ENCODE measurements at places on chromosomes 6 and 20.
A peak's percentile ranks its signal among the peaks of the same experiment; 100 is the strongest.

DNA sequence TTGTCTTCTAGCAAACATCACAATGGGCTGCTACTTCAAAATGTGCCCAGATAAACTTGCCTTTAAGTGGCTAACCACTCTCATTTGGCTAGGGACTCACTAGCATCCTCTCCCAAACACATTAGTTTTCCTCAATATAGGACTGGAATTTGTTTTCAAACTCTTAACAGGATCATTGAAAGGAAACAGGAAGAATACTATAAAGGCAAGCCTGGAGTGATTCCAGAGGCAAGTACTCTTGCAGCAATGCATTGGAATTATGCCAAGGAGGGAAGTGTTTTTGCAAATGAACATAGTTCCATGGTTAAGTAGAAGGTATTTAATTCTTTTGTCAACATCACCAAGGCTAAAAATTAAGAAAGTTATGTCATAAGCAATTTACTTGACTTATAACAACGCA is 12.2 kb downstream of the EPHA7 start:
- DNase-seq = no peak

DNA sequence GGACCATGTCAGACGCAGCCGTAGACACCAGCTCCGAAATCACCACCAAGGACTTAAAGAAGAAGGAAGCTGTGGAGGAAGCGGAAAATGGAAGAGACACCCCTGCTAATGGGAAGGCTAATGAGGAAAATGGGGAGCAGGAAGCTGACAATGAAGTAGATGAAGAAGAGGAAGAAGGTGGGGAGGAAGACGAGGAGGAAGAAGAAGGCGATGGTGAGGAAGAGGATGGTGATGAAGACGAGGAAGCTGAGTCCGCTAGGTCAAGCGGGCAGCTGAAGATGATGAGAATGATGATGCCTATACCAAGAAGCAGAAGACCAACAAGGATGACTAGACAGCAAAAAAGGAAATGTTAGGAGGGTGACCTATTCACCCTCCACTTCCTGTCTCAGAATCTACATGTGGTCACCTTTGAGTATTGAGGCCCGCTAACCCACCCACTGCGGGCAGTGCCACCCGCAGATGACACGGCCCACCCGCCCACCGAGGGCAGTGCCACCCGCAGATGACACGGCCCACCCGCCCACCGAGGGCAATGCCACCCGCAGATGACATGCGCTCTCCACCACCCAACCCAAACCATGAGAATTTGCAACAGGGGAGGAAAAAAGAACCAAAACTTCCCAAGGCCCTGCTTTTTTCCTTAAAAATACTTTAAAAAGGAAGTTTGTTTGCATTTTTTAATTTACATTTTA is 43.3 kb downstream of the MGME1 start:
- no peak for DNase-seq

DNA sequence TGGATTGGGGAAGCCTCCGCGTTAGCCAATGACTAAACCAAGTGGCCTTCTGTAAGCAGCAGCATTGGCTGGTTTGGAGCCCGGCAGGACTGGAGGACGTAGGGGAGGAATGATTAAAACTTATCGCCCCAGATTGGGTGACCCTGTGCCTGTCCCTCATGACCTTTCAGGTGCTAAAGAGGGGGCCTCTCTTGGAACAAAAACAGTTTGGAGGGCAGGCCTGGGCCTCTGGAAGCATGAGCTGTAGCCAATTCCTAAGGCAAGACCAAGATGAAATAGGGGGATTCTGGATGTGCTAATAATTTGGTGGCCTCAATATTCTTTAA is 1.4 kb downstream of the GMPR start:
- peak; percentile 35 for DNase-seq

- no peak for DNase-seq
These were observed 141.3 kb upstream of the RGS17 start for GRCh38 chr6:153272201-153272980.

DNA sequence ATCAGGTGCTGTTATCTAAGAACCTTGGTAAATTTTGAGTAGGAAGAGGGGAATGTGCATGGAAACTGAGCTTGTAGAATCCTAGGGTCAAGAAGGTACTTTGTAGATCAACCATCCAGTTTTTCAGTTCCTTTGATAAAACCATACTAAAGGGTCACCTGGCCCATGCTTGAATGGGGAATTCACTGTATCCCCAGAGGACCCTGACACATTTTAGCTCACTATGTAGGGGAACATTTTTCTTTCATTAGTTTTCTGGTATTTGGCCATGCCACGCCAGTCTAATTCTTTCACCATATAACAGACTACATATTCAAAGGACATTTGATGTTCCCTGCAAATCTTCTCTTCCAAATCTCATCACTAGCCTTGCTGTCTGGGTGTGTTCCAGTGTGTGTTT is 29.9 kb downstream of the LRRC1 start:
- no peak for DNase-seq

DNA sequence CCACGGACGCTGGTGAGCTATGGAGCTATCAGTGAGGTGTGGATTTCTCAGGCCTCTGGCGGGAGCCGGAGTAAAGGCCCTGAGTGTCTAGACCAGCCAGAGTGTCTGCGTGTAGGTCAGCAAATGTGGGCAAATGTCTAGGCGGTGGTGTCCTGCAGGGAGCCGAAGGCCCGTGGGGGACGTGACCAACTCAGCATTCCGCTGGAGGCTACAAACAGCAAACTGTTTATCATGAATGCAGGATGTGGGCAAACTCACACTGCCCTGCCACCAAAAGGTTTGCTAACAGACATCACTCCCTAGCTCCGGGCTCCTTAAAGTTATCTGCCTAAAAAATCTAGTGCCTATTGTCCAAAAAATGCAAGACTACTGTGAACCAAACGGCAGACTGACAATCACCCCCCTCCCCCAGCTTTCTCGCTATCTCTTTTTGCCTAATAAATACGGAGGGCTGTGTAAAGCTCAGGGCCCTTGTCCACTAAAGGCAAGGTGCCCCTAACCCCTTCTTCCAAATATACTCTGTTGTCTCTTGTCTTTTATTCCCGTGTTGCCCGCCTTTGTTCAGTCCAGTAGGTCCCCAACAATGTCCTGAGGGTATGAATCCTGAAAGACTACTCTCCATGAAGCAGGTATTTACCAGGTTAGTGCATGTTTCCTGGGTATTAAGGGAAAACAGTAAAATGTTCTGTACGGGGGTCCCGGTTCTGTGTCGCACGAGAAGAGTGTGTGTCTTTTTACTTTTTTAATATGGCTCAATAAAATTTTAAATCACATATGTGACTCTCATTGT is 29.0 kb upstream of the AFDN start:
- no peak for DNase-seq

GRCh38 chr20:62856931-62857619 is 4.5 kb downstream of the TCFL5 start:
- DNase-seq = no peak

- DNase-seq = no peak
These were observed 17.1 kb downstream of the PRKN start for GRCh38 chr6:162710419-162710818.
